Activated CD4-positive, alpha-beta T cell treated with anti-CD3 and anti-CD28 coated beads, Interleukin-2, Interleukin-4, amounts not matched to agents 100 ng/mL and 50 ng/mL, durations not matched to agents 16 hours and 8 hours (primary cell): ENCODE measurements at places on chromosomes 12 and 14.

DNA sequence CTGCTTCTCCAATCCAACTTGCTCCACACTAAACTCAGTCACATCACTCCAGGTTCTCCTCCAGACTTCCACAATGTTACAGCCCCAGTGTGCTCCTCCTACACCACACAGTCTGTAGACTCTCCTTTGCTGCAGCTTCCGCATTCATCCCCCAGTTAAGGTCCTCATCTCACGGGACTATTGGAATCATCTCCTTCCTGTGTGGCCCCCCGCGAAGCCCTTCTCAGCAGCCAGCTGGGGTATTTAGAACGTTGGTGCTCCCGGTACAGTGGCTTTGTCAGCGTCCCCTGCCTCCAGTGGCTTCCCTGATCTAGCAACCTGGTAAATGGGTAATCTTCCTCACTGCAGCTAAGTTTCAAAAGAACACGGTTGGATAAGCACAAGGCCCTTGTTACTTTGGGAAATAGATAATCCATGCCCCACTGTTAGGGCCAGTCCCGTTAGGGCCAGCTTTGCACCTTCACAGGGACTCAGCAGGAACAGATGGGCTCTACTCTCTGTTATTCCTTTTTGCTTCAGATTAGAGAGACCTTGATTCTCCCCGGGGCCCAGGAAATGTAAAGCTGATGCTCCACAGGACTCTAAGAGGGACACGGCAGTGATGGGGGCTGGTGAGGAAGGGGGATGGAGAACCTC is 823 bp upstream of the TSPAN11 start:
- DNase-seq: no peak

- no peak for DNase-seq
Measured at GRCh38 chr14:89256283-89256682, 160.8 kb downstream of the FOXN3 start.

- DNase-seq: no peak
Measured at GRCh38 chr12:2266666-2267620, 214.2 kb downstream of the CACNA1C start.

GRCh38 chr14:103558071-103558882 is 4.2 kb downstream of the BAG5 start:
- DNase-seq: no peak

GRCh38 chr12:66915306-66915904 is 236.5 kb upstream of the GRIP1 start:
- DNase-seq: no peak
